HCT116 (cell line): ENCODE measurements at places on chromosomes 3 and 15.

GRCh38 chr15:72202302-72202701 is 4.7 kb upstream of the GRAMD2A start:
- DNase-seq, result no peak

DNA sequence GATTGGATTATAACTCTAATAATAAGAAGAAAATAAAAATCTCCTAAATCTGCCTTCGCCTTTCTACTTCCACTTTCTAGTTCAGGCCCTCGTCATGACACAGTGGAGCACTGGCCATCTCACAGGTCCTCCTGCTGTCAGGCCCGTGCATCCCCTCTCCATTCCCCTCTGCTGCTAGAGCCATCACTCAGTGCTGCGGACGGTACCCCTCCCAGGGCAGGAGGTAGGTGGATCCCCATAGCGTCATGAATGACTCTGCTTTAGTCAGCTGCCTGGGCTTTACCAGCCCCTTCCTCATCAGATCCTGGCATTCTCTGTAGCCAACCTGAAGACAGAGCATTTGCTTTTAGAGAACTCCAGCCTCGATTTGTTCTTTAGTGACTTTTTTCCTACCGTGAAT is 12.0 kb upstream of the PPP1R2 start:
- DNase-seq, result no peak

DNA sequence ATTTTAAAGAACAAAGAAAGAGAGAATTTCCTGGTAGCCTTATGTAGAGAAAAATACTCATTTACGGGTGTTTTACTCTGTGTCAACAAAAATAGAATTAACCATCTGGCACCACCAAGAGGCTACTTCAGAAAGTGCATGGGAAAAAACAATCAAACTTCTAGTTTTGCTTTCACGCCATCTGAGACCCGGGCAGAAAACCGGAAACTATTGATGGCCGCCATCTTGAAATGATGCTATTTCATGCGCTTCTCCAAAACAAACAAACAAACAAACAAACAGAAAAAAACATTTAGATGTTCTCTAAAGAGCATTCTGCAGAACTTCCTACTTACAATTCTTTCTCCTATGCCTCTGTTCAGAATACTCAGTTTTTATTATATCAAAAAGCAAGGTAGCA is 49.4 kb upstream of the SYNPR start:
- DNase-seq, result peak; percentile 16

- DNase-seq, result no peak
These were observed 190.6 kb downstream of the VPS13C start for GRCh38 chr15:61869656-61870055.

DNA sequence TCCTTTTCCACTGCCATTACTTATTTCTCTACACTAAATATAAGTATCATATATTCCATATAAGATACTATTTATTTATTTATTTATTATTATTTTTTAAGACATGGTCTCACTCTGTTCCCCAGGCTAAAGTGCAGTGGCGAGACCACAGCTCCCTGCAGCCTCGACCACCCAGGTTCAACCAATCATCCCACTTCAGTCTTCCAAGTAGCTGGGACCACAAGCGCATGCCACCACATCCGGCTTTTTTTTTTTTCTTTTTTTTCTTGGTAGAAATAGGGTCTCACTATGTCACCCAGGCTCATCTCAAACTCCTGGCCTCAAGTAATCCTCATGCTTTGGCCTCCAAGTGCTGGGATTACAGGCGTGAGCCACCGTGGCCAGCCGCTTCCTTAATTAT is 56.6 kb downstream of the TP53BP1 start:
- DNase-seq, result no peak

GRCh38 chr15:68576235-68576892 is 2.4 kb upstream of the CORO2B start:
- no peak for DNase-seq

GRCh38 chr3:53523346-53523745 is 28.9 kb downstream of the CACNA1D start:
- no peak for DNase-seq

DNA sequence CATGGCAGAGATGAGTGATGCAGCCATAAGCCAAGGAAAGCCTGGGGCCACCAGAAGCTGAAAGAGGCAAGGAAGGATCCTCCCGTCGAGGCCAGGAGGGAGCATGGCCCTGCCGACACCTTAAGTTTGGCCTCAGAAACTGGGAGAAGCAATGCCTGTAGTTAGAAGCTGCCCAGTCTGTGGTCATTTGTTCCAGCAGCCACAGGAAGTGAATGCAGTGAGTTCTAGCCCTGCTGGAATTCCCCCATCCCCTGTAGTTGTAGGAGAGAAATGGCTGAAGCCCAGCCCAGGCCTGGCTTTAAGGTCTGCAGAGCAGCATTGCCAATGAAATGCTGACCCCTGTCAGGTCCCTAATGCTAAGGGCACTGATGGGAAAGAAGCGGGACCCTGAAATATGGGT is 12.2 kb upstream of the CHSY1 start:
- DNase-seq, result no peak

DNA sequence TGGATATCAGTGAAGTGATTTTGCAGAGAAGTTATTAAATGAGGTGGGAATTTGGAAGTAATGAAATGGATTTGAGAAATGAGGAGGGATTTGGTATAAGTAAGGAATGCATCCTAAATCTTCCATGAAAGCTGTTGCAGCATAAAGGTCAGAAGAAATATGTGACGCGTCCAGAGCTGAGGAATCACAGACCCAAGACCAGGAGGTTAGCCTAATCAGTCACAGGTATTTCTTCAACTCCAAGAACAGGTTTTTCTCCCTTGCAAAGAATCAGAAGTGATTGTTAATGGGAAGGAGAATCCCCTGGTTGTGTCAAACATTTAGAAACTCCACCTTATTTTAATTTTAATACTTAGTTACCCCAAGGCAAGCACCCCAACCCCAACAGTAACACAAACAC is 253.2 kb downstream of the MEX3B start:
- DNase-seq, result no peak

DNA sequence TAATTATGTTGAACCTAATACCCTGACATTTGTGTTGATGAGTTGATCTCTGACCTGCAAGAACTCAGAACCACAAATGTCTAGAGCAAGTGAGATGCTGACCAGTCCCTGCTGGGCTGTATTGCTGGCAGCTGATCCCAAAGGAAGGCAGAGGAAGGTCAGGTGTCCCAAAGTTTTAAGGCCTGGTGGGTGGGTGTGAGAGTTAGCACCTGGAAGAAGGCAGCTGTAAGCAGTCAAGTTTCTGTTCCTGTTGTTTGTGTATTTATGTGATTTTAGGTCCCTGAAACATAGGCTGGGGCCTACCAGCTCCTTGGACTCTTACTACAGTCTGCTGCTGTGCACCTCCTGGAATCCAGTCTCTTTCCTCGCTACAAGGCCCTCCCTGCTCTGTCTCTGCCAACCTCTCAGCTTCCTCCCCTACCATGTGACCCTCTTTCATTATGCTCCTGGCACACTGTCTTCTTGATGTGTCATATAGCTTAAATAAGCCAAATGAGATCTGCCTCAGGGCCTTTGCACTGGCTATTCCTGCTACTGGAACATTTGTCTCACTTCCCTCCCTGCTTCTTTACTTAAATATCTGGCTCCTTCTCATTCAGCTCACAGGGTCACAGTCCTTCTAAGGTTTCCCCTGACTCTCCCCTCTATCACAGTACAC is 31.0 kb upstream of the ATOSA start:
- no peak for DNase-seq

DNA sequence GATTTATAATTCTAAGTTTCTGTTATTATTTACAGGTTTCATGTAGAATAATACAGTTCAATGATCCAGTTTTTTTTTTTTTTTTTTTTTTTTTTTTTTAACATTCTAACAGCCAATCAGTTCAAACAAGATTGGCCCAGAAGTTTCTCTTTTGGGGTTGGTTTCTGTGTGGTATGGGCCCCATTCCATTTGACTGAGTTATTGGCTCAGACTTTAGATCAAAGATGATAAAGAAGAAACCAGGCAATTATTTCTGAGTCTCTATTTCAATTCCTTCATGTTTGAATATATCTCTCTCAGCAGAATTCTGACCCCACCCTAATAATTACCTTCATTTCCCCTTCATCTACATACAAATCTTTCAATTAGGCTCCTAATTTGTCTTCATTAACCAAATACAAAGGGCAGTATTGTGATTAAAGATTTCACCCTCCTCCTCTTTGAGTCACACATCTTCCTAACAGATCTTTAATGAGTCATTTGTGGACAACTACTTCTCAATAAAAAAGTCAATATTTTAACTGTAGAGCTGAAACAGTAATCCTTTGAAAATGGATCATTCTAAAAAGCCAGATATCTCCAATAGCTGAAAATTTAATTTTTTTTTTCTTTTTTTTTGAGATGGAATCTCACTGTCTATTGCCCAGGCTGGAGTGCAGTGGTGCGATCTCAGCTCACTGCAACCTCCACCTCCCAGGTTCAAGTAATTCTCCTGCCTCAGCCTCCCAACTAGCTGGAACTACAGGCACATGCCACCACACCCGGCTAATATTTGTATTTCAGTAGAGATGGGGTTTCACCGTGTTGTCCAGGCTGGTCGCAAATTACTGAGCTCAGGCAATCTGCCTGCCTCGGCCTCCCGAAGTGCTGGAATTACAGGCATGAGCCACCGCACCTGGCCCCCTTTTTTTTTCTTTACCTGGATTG is 878.8 kb downstream of the NAALADL2 start:
- DNase-seq, result no peak

GRCh38 chr3:131762981-131763564 is 260.3 kb upstream of the MRPL3 start:
- DNase-seq, result no peak

GRCh38 chr15:24940236-24940635 is 14.6 kb upstream of the SNRPN start:
- DNase-seq, result no peak

DNA sequence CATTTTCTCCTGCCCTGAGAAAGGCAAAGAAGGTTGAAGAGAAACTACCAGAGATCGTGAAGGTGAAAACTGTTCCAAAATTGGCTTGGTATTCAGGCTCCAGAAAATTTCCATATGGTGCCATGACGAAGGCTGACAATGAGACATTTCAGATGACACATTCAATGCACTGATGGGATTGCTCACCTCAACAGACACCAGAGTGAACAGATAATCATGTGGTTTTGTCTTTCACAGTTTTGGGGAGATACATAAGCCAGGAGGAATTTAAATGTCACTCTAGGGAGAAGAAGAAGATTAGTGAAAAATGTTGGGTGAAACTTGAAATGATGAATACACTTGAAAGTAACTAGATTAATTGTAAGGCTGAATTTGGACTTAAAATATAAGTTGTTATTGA is 339.7 kb upstream of the EPHA3 start:
- no peak for DNase-seq

- DNase-seq, result no peak
These were observed 1.0 kb upstream of the BTBD1 start for GRCh38 chr15:83068054-83068453.

DNA sequence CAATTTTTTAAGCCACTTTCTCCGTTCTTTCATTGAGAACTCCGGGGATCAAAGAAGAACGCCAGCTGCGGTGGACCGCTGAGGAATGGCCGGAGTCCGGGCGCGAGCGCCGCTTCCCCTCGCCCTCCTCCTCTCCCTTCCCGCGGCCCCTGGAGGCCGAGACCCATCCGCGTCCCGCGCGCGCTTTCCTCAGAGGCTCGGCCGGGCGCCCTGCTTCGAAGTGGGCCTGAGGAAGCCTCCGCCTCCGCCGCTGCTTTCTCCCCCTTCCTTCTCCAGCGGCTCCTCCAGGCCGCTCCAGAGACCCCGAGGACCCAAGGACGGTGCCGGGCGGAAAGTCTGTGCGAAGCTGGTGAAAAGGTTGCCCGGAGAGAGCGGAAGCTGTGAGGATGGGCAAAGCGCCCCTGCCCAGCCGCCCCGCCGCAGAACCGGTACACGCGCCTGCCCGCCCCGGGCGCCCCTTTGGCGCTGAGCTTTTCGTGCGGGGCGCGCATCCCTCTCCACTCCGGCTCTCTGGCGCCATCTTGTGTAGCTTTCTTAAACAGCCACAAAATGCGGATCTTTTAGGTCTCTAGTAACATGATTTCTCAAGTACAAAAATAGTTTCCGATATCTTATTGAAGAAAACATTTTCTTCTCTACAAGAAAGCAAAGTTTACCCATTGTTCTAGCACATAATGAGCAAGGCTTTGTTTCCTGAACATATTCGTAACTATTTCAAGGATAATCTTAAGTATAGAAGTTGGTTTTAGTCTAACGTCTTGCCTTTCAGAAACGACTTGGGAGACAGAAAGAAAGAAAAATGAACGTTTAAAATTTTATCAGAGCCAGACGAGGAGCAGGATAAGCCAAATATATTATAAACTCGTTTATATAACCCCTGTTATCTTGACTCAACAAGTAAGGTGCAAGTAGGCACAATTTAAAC is 59.2 kb upstream of the FAM174B start:
- DNase-seq, result peak; percentile 33

- no peak for DNase-seq
These were observed 777 bp upstream of the EIF4A2 start for GRCh38 chr3:186782542-186783057.

DNA sequence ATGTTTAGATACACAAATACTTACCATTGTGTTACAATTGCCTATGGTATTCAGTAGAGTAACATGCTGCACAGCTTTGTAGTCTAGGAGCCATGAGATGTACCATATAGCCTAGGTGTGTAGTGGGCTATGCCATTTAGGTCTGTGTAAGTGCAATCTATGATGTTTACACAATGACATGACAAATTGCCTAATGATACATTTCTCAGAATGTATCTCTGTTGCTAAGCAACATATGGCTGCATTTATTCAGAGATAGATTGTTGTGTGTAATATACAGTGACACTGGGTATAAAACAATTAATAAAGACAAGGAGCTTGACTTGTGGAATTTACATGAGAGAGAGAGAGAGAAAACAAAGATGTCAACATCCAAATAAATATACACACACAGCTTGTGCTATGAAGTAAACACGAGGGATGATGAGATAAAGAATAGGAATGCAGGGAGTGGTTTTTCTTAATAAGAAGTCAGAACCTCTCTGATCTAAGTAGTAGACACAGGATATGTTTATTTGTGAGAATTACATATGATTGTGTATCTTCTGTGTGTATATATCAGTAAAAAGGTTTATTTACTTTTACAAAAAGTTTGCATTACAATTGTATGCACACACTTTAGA is 110.0 kb downstream of the KCNAB1 start:
- DNase-seq, result no peak

DNA sequence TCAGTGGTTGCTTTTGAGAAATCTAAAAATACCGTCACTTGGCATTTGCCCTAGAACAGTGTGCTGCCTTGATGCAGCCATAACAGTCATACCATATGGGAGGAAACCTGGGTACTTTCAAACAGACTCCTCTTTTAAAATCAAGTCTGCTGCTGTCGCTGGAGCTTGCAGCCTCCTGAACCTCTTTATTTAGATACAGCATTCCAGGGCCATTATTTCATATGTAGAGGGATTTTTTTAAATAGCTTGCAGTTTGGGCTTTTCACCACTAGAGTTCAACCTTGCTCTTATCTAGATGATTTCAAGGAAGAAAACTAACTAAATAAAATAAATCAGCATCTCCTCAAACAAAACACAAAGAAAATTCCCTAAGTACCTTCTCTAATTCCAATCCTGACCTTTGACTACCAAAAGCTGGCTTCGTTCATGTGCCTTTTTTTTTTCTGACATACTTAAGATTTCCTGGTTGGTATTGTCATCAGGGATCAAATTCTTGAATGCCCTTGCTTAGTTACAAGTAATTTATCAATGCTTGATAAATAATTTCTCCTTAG is 111.6 kb downstream of the KBTBD8 start:
- DNase-seq, result peak; percentile 18

GRCh38 chr3:50396502-50396901 is 37.2 kb upstream of the TMEM115 start:
- peak; percentile 55 for DNase-seq

GRCh38 chr3:174101244-174101643 is 703.7 kb downstream of the NLGN1 start:
- DNase-seq, result no peak
